ENCODE measurements at places on chromosomes 6 and 20.
A peak's percentile ranks its signal among the peaks of the same experiment; 100 is the strongest.

GRCh38 chr6:113015249-113015648, 668.1 kb downstream of the RFPL4B start:
- DNase-seq, result no peak

GRCh38 chr6:168221000-168221399, 98.6 kb downstream of the DACT2 start:
- DNase-seq, result peak; percentile 19

GRCh38 chr20:20231528-20232298, 136.2 kb upstream of the INSM1 start:
- no peak for DNase-seq

- no peak for DNase-seq
These were observed 143.1 kb downstream of the EDN3 start for GRCh38 chr20:59443550-59443949.

GRCh38 chr6:105215506-105215905, 35.7 kb upstream of the POPDC3 start:
- no peak for DNase-seq

- no peak for DNase-seq
These were observed 23.8 kb upstream of the FBXO9 start for GRCh38 chr6:53041356-53041755.

GRCh38 chr6:7911345-7911725, 747 bp upstream of the TXNDC5 start:
- DNase-seq, result no peak

DNA sequence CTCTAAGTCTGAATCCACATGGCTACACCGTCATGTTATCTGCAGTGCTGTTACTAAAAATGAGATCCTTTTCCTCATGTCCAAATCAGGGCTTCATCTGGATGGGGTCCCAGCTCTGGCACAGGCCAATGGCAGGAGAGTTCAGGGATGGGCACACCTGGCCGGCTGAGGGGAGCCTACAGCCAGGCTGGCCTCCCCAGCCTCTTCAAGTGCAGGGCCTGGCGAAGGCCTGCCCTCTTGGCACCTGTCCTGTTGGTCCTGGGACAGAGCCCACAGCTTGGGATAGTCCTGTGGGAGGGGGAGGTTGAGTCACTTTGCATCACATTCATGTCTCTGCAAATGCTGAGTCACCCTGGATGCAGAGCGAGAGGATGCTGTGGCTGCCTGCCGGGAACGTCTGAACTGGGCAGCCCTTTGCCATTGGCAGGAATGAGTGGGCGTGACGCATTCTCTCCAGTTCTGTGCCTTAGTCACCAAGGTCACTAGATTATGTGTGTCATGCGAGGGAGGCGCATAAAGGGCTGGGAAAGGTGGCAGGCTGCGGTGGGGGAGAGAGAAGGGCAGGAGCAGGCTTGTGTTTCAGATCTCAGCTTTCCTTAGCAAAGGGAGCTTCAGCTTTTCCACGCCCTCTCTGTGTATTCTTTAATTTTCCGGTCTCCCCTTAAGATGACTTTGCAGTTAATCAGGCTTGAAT, 223.2 kb upstream of the ECI2 start:
- DNase-seq, result peak; percentile 74

DNA sequence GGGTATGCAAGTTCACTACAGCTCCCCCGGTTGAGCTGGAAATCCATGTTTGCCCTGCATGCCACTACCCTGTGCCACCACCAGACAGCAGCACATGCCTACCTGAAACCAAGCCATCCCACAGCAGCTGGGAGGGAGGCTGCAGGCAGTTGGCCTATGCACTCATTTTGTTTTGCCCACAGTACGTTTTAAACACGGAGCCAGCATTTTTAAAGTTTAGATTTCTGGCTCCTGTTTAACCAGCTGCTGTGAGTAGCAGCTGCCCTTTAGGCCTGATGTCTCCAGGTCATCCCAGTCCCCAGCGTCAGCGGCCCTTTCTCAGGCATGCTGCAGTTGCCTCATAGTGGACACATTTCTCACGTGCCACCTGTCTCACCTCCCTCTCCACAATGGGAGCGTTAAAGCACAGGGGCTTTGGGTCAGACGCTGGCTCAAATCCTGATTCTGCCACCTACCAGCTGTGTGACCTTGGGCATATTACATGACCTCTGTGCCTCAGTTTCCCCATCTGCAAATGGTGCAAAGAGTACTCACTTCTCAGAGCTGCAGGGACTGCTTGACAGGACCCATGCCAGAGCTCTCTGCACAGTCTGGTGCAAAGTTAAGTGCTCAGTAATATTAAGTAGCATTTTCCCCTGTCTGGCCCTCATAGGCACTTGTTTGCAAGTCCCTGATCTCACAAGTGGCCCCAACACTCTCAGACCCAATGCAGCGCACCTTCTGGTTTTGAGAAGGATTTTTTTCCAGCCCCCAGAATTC, 8.2 kb upstream of the UBE2V1 start:
- DNase-seq, result peak; percentile 65

DNA sequence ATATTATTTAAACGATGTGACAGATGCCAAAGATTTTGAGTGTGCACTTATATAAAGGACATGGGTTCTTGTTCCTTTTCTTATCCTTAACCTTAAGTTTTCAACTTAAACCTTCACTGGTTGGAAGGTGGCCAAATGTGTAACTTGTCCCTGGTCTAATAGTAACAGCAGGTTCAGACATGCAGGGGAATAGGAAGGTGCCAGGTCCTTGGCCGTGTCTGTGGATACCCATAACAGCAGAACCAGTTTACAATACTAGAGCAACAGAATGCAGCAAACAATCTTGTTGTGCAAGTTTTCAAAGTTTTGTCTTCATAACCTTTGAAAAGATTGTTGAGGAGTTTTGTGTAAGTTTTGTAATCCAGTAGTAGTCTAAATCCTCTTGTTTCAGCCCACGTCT, 4.4 kb downstream of the MYB start:
- no peak for DNase-seq

GRCh38 chr20:64149141-64149540, 15.1 kb upstream of the MYT1 start:
- no peak for DNase-seq

GRCh38 chr20:8033151-8033841, 13.7 kb upstream of the TMX4 start:
- DNase-seq, result no peak

DNA sequence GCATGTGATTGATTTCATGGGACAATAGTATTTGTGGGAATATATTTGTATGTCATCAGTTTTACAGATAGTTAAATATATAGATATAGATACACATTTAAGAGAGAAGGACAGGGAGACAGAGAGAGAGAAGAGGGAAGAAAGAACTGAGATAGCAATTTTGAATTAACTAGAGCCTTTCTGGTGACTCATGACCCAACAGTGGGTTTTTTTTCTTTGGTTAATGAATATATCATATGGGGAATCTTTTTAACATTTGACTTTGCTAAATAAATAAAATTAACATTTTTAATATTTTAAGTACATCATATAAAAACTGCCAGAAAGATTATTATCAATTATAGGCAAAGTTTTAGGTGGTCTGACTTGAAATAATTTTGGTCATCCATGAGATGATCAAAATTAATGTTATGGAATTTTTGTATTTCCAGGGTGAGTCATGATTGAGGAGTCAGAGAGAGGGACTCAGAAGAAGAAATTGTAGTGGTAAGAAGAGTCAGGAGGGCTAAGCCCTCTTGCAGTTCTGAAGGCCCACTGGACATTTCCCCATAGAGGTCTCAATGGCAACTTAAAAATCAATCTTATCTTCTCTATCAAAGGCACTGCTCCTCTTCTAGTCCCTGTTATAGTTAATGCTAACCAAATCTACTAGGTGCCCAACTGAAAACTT, 508.1 kb upstream of the MAP3K7 start:
- no peak for DNase-seq

DNA sequence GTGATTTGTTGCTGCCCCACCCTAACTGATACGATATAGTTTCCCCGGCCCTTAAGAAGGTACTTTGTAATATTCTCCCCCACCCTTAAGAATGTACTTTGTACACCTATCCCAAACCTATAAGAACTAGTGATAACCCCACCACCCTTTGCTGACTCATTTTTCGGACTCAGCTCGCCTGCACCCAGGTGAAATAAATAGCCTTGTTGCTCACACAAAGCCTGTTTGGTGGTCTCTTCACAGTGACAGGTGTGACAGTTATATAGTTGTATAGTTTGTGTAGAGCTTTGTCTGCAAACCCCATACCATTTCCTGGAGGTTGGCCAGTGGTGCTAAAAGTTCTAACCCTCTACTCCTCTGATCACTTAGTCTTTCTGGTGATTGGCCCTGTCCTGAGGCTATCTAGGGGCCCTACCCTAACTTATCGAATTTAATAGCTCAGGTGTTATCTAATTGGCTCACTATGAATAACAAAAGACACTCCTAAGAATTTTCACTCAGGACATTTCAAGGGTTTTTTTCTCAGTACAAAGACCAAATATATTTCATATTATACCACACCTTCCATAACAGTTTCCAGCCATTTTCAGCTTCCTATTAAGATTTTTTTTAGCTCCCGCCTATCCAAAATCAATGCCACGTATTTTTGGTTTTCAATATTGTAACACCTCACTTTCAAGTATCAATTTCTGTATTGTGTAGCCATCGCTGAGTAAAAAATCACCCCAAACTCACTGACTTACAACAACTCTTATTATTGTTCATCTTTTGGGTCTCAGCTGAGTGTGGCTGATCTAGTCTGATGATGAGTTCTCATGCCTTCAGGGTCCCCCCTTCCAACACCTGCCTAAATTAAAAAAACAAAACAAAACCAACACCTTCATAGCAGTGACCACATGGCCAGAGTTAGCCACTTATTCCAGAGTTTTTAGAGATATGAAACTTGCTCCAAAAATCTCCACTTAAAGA, 9.8 kb upstream of the BTN1A1 start:
- DNase-seq, result peak; percentile 44

- DNase-seq, result peak; percentile 17
These were observed 140.3 kb upstream of the RUNX2 start for GRCh38 chr6:45187836-45188235.

Measured in activated CD4-positive, alpha-beta T cell treated with anti-CD3 and anti-CD28 coated beads, Interleukin-10, Interleukin-2, amounts not matched to agents 100 ng/mL and 50 ng/mL, durations not matched to agents 16 hours and 8 hours (primary cell).